ENCODE measurements at places on chromosomes 2 and 18.

DNA sequence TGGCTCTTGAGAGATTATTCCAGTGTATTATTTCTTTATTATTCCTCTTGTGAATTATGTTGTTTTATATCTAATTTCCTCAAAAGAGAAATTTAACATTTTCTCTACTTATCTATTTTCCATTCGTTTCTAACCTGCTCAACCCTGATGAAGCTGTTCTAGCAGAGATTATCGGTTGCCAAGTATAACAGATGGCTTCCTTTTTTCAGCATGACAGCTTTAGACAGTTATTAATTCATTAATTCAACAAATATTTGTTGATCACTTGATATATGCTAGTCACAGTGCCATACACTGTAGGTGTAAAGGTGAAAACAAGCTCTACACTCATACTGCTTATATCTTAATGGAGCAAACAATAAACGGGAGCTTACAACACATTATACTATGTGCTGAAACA lies 137.9 kb upstream of the UBE2E3 start:
- no peak for DNase-seq

DNA sequence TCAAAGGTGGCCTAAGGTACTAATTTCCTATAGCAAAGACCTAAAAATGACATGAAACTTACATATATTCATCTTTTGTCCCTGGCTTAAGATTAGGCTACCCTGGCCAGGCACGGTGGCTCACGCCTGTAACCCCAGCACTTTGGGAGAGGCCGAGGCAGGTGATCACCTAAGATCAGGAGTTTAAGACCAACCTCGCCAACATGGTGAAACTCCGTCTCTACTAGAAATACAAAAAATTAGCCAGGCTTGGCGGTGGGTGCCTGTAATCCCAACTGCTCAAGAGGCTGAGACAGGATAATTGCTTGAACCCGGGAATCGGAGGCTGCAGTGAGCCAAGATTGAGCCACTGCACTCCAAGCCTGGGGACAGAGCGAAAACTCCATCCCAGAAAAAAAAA lies 5.9 kb downstream of the SRSF7 start:
- no peak for DNase-seq

DNA sequence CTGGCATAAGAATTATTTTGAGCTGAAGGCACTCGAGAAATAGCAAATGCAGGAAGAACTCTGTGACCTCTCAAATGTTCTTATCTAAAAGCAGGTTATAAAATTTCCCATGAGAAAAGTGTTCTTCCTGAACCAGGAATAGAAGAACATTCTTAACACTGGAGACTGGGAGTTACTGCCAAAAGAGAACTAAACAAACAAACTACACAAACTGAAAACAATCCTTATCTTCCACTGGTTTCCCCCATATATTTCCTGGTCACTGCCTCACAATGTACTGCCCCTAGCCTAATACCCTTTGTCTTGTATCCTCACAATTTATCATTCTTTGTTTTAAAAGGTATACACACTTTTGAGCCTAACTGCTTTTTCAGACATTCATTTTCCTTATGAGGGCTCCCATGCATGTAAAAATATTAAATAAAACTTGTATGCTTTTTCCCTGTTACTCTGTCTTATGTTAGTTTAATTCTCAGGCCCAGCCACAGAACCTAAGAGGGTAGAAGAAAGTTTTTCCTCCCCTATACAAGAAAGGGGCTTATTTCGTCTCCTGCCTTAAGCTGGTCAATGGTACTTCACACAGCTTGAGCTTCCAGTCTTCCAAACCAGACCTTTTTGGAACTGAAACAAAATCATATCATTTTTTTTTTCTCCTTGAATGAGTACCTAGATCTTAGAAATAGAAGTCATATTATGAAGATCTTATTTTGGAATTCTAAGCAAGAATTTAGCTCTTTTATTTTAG lies 110.6 kb downstream of the MSTN start:
- no peak for DNase-seq

DNA sequence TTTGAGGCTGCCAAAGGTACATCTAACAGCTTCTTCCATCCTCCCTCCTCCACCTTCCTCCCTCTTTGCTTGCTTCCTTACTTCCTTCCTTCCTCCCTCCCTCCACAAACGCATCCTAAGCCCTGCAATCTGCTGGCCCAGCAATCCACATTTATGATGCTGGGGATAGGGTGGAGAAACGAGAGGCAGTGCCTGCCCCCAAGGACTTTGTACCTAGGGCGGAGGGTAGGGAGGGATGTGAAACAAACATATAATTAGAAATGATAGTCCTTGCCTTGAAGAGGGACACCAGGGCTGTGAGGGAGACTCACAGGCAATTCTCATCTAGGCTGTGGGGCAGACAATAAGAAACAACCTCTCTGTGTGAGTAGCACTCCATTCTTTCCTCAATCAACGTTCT lies 188.3 kb downstream of the ANKRD30B start:
- DNase-seq: no peak

- no peak for DNase-seq
Observed at GRCh38 chr18:21408681-21409080, 166.6 kb downstream of the GREB1L start.

DNA sequence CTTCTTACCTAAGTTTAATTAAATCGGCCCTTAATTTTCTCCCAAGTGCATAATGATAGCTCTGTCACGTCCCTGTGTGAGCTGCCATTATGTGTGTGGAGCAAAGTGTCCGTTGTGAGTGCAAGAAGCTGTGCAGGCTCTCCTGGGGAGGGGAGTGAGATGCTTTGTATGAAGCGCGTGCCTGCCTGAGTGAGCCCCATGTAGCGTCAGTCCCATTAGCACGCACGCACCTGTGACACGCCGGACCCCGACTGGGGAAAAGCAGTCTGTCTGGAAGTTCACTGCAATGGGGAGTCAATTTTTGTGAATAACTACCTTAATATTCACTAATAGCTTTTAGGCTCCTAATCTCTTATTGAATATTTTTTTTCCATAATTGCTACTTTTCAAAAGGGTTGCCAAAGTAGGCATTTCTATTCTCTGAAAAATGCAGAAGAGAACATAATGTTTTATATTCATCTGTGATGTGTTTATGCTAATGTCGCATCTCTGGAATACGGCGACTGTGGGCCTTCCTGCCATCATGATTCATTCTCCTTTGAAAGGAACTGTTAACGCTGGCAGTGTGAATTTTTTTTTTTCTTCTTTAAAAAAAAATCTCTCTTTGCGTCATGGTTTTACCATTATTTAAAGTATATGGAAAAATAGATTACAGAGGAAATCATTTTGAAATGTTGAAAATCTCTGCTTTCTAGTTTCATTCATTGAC lies 157.7 kb downstream of the COL4A4 start:
- no peak for DNase-seq

GRCh38 chr2:190791347-190791975 lies 89.2 kb upstream of the GLS start:
- DNase-seq: peak; percentile 21

DNA sequence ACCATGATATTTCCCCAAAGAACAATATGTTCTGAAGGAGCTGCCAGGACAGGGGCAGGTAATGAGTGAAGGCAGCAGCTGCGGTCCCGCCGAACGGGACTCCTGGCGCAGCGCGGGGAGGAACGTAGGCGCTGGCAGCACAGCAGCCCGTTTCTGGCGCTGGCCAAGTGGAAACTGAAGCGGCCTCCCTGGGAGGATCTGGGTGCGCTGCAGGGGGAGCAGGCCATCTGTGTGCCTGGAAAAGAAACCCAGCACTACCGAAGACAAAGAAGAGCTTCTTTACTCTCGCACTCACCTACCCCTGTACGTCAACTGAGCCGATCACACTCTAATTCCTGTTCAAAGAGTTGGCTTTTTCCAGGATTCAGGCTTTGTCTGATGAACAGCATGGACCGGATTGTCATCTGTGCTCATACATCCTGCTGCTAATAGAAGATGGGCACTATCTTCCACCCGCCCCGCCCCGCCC lies 11.8 kb downstream of the G6PC2 start:
- no peak for DNase-seq

GRCh38 chr18:49658823-49659404 lies 97.1 kb downstream of the LIPG start:
- DNase-seq: no peak

DNA sequence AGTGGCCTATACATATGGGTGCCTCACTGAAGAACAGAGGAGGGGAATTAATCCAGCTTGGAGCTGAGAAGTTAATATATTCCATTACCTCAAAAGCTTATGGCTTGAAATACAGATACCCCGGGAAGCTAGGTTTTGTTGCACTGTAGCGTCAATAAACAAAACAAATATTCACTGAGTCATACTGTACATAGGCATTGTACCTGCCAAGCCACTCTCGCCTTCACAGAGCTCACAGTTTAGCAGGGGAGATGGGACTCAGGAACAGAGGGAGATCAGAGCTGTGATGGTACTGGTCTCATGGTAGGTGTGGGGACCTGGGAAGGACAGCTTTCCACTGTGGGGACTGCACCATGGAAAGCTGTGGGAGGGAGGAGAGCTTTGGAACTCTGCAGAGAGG lies 111.2 kb upstream of the ST6GAL2 start:
- DNase-seq: no peak

DNA sequence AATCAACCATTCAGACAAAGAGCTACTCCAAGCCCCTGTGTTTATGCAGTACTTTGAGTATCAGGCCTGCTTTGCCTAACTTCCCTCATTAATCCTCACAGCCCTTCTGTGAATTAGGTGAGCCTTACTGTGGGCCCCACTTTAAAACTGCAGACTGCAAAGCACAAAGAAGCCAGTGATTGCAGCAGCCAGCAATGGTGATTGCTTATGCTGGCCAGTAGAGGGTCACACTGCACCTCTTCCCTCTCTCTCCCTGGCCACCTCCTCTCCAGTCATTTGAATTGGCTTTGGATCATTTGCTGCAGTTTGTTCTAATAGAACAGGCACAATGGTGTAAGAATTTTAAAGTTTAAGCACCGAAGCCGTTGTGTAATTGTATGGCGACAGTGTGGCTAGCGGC lies 229.9 kb downstream of the AGPS start:
- DNase-seq: no peak
